Naive thymus-derived CD8-positive, alpha-beta T cell (primary cell): ENCODE measurements at places on chromosomes 12 and 14.

DNA sequence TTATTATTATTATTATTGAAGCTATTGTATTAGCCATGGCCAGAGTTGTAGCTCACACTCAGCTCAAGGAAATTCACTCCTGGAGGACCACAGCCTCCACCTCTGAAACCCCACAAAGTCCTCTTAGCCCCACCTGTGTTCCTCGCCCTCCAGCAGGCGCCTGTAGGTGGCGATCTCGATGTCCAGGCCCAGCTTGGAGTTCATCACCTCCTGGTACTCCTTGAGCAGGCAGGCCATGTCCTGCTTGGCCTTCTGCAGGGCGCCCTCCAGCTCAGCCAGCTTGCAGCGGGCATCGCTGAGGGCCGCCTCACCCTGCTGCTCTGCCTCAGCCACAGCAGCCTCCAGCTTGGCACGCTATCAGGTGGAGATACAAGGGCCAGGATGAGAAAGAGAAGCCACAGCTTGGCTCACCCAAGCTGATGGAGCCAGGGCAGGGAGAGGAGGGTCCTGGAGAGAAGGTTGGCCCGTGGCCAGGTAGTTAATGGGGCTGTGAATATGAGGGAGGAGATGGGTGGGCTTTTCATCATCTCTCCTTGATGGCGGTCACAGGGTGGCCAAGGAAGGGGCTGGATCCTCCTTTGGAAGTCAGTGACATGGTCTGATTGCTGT, 5.1 kb downstream of the KRT85 start:
- no peak for DNase-seq
- H3K27ac ChIP-seq = no peak overlapping the region
- H3K4me1 ChIP-seq = peaks cover 35% of the 10 kb centered on the region
- H3K4me3 ChIP-seq = no peak overlapping the region
- no peaks in the 10 kb centered on the region for H3K27me3 ChIP-seq
- no peaks in the 10 kb centered on the region for H3K36me3 ChIP-seq

DNA sequence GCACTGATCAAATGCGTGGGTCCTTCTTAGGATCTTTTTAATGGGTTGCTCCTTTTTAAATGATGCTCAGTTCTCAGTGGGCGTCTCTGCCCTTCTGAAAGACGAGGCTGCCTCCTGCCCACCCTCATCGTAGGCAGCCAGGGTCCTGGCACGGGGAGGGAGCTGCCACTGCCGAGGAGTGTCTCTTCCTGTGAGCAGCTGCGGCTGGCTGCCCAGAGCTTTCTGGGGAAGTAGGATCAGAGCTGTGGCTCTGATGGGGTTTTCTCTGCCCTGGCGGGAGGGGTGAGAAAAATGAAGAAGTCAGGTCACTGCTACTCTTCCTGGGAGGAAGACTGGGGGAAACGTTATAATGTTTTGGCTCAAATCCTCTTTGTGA, 31.1 kb upstream of the BEGAIN start:
- H3K4me3 ChIP-seq = peak overlapping the region; percentile 7
- no peak for DNase-seq
- no peak overlapping the region for H3K27ac ChIP-seq
- H3K4me1 ChIP-seq = peaks cover 31% of the 10 kb centered on the region

- H3K36me3 ChIP-seq = no peaks in the 10 kb centered on the region
- DNase-seq = no peak
- H3K27me3 ChIP-seq = no peaks in the 10 kb centered on the region
- H3K27ac ChIP-seq = no peak overlapping the region
- H3K4me1 ChIP-seq = no peaks in the 10 kb centered on the region
These were observed 40.1 kb downstream of the VWF start for GRCh38 chr12:6084261-6084968.

GRCh38 chr14:103377522-103378037, 7.6 kb upstream of the MARK3 start:
- no peak overlapping the region for H3K27ac ChIP-seq
- H3K4me3 ChIP-seq = no peak overlapping the region
- peaks cover under 1% of the 10 kb centered on the region for H3K4me1 ChIP-seq
- no peak for DNase-seq

DNA sequence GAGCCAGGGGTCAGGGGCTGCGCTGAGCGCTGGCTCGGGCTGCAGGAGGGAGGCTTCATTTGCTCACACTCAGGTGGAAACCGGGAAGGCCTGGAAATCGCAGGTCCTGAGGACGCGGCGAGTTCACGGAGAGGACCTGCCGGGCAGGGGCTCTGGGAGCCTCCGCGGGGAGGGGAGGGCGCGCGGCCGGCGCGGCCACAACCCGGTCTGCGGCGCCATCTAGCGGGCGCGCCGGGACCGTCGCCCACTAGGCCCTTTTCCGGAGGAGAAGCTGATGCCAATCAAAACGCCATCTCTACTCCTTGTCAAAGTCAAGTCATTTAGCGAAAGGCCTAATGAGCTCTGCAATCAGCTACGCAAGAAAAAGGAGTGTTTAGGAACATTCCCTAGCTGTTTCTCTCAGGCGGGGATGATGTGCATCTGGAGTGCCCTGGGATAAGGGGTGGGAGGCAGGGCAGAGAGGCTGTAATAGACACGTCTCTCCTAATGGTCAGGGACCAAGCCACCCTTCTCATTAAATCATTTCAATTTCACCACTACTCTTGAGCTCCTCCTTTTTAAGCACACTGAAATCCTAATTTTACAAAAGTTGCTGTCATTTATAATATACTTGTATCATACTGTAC, 885.8 kb upstream of the TMEM132C start:
- DNase-seq = no peak
- no peaks in the 10 kb centered on the region for H3K36me3 ChIP-seq
- H3K4me3 ChIP-seq = no peak overlapping the region
- H3K4me1 ChIP-seq = no peaks in the 10 kb centered on the region

DNA sequence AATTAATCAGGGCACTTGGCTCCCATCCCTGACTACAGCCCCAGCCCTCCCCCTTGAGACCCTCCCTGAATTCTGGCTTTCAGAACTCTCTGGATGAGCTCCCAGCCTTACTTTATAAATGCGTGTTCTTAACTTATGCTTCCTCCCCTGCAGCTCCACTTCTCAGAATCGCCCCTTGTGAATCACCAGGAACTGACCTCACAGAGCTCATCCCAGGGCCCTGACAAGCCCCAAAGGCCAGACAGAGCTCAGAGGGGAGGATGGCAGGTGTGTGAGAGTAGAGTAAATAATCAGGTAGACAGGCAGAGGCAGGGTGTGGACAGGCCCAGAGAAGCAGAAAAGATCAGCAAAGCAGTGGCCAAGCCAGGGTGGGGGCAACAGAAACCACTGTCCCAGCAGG, 68.2 kb upstream of the FOXN3 start:
- peaks cover 17% of the 10 kb centered on the region for H3K36me3 ChIP-seq
- no peak for DNase-seq
- no peaks in the 10 kb centered on the region for H3K27me3 ChIP-seq
- H3K27ac ChIP-seq = no peak overlapping the region

GRCh38 chr12:6372403-6373003, 2.9 kb downstream of the SCNN1A start:
- no peak overlapping the region for H3K4me3 ChIP-seq
- peak overlapping the region; percentile 72 for H3K27ac ChIP-seq
- no peaks in the 10 kb centered on the region for H3K27me3 ChIP-seq
- no peaks in the 10 kb centered on the region for H3K36me3 ChIP-seq
- peaks cover 64% of the 10 kb centered on the region for H3K4me1 ChIP-seq

- H3K27me3 ChIP-seq = no peaks in the 10 kb centered on the region
- no peak overlapping the region for H3K4me3 ChIP-seq
- no peaks in the 10 kb centered on the region for H3K4me1 ChIP-seq
- no peaks in the 10 kb centered on the region for H3K36me3 ChIP-seq
These were observed 54.6 kb downstream of the FAM222A start for GRCh38 chr12:109767991-109768900.

- peak overlapping the region; percentile 97 for H3K4me3 ChIP-seq
- H3K27ac ChIP-seq = peak overlapping the region; percentile 99
- no peak for DNase-seq
- no peaks in the 10 kb centered on the region for H3K27me3 ChIP-seq
- peaks cover 29% of the 10 kb centered on the region for H3K4me1 ChIP-seq
These were observed 1.2 kb downstream of the NEK9 start for GRCh38 chr14:75125617-75126016.

DNA sequence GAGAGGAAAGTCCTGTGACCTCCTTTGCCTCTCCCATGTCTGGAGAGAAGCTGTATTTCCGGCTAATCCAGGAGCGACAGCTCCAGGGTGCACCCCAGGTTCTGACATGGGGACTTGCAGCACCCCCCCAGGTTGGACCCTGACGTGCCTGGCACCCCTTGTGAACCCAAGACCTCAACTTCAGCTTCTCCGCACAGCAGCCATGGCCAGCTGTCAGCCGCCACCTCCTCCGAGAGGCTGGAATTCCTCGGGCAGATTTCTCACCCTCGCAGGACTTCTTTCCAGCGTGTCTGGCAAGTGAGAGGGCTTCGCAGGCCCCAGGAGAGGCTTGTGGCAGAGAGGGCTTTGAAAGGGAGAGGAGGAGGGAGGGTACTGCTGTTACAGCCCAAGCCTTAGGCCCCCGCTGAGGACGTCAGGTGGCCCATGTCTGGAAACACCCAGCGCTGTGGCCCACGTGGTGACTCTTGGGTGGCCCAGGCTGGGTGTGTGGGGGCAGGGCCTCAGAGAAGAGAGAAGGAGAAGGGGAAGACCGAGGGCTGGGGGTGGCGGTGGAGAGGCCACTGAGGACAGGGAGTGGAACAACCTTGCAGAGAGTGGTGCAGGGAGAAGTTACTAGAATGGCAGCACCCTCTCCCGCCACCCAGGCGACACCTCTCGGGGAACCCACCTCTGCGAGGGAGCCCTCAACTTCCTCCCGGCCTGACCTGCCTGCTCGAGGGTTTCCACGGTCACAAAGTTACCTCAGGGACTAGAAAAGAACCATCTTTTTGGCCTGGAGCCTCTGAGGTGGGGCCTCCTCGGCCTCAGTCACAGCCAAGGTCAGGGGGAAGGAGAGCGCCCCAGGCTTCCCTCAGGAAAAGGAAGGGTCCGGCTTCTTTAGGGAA, 11.7 kb upstream of the RPS6KL1 start:
- no peak for DNase-seq
- H3K27ac ChIP-seq = no peak overlapping the region

- no peak overlapping the region for H3K4me3 ChIP-seq
- H3K27ac ChIP-seq = no peak overlapping the region
- peaks cover 52% of the 10 kb centered on the region for H3K27me3 ChIP-seq
These were observed 1.3 kb downstream of the KSR2 start for GRCh38 chr12:117967512-117967911.

DNA sequence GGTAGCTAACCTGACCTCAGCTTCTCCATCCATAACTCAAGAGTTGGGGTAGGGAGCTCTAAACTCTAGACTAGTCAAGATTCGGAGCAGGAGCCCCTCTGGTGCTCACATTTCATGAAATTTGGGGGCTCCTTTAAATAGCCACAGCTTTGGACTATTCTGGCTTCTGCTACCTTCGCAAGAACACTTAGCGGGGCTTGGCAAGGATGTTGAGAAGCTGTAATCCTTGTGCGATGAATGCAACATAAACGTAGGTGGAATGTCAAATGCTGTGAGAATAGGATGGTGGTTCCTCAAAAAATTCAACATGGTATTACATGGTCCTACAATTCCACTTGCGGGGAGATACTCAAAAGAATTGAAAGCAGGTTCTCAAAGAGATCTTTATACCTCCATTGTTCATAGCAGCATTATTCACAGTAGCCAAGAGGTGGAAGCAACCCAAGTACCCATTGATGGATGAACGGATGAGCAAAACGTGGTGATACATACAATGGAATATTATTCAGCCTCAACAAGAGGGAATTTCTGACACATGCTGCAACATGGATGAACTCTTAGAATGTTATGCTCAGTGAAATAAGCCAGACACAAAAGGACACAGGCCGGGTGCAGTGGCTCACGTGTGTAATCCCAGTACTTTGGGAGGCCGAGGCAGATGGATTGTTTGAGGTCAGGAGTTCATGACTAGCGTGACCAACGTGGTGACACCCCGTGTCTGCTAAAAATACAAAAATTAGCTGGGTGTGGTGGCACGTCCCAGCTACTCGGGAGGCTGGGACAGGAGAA, 73.8 kb downstream of the ACTN1 start:
- no peak overlapping the region for H3K4me3 ChIP-seq
- H3K27ac ChIP-seq = no peak overlapping the region
- H3K4me1 ChIP-seq = peaks cover 36% of the 10 kb centered on the region
- DNase-seq = no peak
- no peaks in the 10 kb centered on the region for H3K27me3 ChIP-seq

- peaks cover 6% of the 10 kb centered on the region for H3K4me1 ChIP-seq
- no peak overlapping the region for H3K4me3 ChIP-seq
- no peak overlapping the region for H3K27ac ChIP-seq
- no peaks in the 10 kb centered on the region for H3K36me3 ChIP-seq
These were observed 115.9 kb downstream of the FGD4 start for GRCh38 chr12:32515137-32515873.

DNA sequence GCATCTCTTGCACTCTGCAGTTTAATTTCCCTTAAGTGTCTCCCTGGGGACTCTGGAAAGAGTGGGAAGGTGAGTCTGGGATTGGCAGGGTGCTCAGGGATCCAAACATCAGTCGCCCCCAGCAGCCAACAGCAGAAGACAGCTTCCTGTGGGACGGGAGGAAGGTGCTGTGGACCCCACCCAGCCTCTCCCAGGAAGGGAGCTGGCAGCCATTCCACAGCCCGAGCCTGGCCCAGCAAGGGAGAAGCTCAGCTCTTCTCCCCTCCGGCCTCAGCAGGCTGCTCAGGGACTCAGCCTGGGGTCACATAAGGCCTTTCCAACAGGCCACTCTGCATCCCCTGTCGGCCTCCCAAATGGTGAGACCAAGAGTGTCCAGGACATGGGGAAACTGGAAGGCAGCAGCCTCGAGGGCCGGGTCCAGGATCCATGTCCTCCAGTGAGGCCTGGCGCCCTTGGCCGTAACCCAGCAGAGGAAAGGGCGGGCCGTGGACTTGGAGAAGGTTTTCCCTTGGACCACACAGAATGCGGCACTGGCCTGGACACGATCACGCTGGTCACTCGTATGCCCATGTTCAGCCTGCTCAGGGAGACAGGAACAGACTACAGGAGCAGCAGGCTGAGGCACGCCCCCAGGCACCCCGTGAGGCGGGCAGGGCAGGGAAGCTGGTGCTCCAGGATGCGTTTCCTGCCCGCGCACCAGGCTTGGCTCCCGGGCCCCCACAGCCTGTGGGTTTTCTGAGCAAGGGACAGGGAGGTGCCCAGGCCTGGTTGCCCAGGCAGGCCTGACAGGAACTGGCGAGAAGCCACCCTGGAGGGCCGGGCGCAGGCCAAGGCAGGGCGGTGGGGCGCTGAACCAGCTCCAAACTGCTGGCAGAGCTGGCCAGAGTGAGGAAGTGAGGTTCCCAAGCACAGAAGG, 3.5 kb downstream of the XRCC3 start:
- DNase-seq = no peak
- H3K27me3 ChIP-seq = no peaks in the 10 kb centered on the region
- H3K36me3 ChIP-seq = no peaks in the 10 kb centered on the region
- no peak overlapping the region for H3K4me3 ChIP-seq
- H3K4me1 ChIP-seq = peaks cover 16% of the 10 kb centered on the region
- peak overlapping the region; percentile 43 for H3K27ac ChIP-seq

DNA sequence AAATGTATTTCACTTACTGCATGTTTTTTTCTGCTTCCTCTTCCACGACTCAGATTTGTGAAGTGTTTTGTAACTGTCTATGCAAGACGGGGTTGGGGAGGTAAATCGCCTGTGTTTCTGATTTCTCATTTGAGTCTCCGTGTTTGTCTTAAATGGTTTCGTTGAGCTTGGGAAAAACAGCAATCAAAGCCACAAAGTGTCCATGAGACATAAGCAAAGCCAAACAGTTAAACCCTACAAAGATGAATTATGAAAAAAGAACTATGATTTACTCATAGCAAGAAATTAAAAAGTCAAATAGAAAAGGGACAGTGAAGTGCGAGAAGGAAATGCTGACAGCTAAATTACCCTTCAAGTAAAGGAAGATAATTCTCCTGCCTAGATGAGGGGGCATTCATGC, 164.3 kb upstream of the TMPO start:
- no peak for DNase-seq
- no peaks in the 10 kb centered on the region for H3K4me1 ChIP-seq
- H3K27ac ChIP-seq = no peak overlapping the region
- H3K36me3 ChIP-seq = no peaks in the 10 kb centered on the region
